ENCODE measurements at places on chromosomes 5 and 9.

GRCh38 chr5:173718469-173718868 lies 102.0 kb upstream of the BOD1 start:
- DNase-seq: no peak

DNA sequence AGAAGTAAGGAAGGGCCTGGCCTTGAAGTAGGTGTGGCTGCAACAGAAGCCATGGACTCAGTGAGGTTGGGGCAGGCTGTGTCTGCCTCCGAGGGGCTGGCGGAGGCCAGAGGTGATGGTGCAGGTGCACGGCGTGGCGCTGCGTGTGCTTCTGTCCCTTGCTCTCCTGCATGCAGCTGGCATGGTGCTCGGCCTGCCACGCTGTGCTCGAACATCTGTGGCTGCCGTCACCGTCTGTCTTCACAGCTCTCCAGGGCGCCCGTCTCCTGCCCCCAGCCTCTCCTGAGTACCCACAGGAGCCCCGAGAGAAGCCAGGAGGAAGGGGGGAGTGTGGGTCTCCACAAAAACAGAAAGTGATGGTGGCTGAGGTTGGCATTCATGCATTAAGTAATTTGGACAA lies 193.7 kb downstream of the CACNA1B start:
- no peak for DNase-seq

- no peak for DNase-seq
Measured at GRCh38 chr5:171874234-171874633, 88.6 kb downstream of the SMIM23 start.

- DNase-seq: no peak
Measured at GRCh38 chr5:93219641-93220145, 361.3 kb downstream of the NR2F1-AS1 start.
